Testis (tissue), 5 donors: ENCODE measurements at places on chromosomes 1 and 21. TPM values are rescaled to one million over a fixed set of nuclear protein-coding genes. Genes with fewer than 3 reads are reported as not detected.
A peak's percentile ranks its signal among the peaks of the same experiment; 100 is the strongest.

DNA sequence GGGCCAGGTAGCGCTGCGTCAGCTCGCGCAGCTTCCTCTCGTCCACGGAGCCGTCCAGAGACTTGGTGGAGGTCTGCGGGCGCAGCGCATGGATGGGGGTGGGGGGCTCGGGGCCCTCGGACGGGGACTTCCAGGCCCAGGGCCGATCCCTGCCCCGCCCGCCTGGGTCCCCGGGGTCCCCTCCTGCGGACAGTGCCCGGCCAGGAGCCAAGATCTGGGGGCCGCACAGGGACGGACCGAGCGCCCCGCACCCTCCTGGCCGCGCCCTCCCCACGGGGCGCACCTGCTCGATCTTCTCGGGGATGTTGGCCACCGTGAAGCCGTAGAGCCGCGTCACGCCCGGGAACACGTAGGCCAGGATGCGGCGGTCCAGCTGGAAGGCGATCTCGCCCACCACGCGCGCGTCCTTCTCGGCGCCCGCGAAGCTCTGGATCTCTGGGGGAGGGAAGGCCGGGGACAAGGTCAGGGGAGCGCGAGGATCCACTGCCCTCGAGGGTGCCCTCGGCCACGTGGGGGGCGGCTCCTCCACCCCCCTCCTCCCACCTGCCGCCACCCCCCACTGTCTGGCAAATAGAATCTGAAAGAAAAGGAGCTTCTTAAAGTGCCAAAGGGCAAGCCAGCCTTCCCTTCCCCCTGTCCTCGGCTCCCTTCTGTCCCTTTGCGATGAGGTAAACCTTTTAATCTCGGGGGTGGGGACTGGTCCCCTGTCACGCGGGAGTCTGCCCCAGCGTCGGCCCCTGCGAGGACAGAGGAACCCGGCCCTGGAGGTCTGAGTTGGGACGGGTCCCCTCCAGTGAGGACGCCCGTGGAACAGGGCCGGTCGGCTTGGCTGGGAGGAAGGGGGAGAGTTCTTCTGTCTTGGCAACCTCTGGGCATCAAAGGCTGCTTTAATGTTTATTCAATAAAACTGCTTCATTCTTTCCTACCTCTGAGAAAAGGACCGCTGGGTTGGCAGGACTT lies 6.5 kb upstream of the FTCD start:
- peak; percentile 12 for DNase-seq

DNA sequence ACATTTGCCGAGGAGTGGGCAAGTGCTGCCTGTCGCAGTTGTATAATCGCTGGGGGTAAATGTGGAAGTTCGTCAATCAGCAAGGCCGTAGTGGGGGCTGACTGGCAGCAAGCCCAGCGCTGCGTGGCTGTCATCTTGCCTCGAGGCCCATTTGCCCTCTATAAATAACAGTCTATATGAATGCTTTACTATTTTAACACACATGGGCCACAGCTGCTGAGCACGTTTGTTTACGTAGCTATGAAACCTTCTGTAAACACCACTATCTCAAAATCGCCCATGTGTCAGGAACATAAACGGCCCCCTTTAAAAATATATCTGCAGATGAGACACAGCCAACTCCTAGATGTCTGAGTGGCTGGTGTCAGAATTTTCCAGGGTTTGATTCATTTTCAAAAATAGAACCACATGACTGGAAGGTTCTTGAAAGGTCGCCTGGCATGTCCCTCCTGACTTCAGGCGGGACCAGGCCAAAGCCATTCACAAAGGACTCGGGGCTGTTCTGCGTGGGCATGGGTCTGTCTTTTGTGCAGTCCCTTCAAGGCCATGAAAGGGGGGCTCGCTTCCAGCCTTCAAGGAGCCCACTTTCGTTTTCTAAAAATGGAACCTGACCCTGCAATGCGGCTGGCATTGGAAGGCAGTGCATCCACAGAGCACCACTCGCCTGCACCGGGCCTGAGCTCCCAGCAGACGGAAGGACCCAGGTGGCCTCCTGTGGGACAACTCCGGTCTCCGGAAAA lies 205.5 kb downstream of the KCNJ6 start:
- DNase-seq = no peak

DNA sequence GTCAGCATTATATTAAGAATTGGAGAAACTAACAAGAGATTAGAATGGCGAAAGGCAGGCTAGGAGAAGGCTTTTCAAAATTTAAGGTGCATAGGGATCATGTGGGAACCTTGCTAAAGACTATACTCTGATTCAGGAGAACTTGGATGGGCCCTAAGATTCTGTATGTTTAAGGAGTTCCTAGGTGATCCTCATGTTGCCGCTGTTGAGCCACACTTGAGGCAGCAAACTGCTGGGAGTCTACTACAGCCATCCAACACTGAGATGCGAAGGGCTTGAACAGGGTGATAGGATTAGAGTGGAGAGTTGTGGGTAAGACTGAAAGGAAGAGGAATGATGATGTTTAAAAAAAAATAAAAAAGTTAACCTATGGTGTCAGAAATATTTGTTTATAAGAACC lies 1013.2 kb downstream of the MRPL39 start:
- DNase-seq = no peak

DNA sequence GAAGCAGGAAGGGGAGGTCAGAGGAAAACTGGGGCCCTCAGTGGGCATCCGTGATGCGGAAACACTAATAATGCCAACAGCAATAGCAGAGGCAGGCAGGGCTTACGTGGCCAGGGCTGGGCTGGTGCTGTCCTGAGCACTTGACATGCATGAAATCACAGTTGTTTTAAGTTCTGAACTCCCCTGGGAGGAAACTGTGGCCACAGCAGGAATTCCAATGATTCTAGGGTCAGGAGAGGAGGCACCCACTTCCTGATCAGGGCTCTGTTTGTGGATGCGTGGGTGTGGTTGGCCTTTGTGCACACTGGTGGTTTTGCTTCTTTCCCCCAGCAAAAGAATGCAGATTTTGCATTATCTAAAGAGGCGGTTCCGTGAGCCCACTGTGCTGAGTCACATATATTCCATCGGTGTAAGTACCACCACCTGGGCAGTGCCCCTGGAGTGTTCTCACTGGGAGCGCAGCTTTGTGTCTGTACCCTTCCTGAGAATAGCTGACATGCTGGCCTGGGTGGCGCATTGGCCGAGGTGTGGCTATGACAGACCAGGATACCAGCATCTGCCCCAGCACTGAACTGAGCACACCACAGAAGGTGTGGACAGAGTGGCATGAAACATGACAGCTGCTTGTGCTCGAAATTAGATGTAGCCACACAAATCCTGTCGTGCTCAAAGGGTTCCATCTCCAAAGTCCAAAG lies 71.0 kb downstream of the PDE9A start:
- DNase-seq = no peak

GRCh38 chr1:245336149-245336983 lies 181.6 kb downstream of the KIF26B start:
- no peak for DNase-seq

- no peak for DNase-seq
Measured at GRCh38 chr1:172818841-172819527, 160.1 kb downstream of the FASLG start.

GRCh38 chr1:28592321-28593071 lies 431 bp downstream of the RAB42 start:
- DNase-seq = no peak

GRCh38 chr1:213335084-213335483 lies 284.0 kb downstream of the RPS6KC1 start:
- DNase-seq = no peak

DNA sequence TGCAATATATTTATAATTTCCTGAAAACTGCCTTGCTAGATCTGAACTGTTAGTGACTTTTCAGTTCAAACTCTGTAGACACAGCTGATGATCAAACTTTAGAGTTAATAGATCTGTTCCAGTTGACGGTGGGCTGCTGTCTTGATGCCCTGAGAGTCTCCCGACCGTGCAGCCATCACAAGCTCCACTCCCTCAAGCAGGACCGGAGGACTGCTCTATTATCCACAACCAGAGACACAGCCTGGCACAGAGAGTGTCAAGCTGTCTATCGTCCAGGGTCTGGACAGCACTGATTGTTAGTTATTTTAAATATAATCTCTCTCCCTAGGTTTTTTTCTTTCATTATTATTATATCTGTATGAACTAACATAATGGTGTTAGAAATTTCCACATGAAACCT lies 8.0 kb downstream of the CHODL start:
- peak; percentile 36 for DNase-seq

DNA sequence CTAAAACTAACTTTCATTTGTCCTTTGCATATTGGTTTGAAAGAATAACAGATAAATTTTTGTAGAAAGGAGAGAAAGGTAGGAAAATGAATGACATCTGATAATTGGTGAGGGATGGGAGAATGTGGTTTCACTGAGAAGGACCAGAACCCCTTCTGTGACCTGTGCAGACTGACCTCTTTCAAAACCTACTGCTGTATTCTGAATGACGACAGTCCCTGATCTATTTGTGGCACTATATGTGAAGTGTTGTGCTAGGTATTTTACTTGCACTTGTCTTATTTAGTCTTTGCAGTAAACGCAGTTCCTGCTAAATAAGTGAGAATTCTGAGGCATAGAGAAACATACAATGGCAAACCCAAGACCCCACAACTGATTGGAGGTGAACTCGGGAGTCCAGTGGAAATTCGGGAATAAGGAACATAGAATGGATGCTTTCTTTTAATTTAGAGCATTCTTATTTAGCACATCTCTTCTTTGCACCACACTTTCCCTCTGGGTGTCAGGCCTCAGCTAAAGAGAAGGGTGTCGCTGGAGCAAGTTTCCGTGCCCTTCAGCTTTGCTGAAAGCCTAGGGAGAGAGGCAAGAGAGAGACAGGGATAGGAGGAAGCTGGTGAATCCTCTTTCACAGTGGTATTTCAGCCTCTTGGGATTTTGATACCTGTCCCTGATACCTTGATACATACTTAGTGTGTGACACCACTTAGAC lies 230.2 kb downstream of the PAPPA2 start:
- DNase-seq = no peak

DNA sequence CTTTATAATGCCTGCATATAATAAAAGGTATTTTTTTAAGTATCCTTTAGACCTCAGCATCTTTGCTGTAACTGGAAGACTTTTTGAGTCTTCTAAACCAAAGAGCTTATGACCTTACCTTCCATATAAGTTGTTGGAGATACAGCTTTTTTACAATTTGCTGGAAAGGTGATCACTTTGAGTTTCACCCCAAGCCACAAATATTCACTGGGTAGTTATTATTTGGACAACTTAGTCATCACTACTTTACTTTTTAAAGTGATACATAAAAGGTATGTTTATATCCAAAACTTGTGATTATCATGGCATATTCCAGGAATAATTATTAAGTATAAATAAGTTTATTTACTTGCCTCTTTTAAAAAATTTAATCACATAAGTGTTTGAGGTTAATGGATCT lies 246.7 kb upstream of the NRIP1 start:
- no peak for DNase-seq

DNA sequence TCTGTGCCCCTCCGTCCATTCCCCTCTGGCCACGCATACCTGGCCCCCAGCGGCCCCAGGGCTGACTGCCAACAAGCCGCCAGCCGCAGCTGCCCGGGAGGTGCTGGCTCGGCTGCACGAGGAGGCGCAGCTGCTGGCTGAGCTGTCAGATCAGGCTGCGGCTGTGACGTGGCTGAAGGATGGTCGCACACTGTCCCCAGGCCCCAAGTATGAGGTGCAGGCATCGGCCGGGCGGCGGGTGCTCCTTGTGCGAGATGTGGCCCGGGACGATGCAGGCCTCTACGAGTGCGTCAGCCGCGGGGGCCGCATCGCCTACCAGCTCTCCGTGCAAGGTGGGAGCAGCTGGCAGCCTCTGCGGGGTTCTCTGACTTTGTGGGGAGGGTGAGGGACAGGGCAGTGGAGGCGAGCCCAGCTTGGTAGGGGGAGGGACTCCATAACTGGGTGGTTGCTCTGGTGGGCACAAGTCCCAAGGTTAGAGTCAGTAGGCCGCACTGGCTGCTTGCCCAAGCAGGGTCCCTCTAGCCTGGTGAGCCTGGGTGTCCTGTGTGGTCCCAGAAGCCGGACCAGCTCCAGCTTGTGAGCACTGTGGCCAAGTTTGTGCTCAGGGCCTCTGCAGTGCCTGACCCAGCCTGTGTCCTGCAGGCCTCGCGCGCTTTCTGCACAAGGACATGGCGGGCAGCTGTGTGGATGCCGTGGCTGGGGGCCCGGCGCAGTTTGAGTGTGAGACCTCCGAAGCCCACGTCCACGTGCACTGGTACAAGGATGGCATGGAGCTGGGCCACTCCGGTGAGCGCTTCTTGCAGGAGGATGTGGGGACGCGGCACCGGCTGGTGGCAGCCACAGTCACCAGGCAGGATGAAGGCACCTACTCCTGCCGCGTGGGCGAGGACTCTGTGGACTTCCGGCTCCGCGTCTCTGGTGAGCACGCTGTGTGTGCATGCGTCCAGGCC lies 8.8 kb downstream of the OBSCN start:
- no peak for DNase-seq

GRCh38 chr1:238960071-238960470 lies 426.3 kb upstream of the CHRM3 start:
- DNase-seq = peak; percentile 58

DNA sequence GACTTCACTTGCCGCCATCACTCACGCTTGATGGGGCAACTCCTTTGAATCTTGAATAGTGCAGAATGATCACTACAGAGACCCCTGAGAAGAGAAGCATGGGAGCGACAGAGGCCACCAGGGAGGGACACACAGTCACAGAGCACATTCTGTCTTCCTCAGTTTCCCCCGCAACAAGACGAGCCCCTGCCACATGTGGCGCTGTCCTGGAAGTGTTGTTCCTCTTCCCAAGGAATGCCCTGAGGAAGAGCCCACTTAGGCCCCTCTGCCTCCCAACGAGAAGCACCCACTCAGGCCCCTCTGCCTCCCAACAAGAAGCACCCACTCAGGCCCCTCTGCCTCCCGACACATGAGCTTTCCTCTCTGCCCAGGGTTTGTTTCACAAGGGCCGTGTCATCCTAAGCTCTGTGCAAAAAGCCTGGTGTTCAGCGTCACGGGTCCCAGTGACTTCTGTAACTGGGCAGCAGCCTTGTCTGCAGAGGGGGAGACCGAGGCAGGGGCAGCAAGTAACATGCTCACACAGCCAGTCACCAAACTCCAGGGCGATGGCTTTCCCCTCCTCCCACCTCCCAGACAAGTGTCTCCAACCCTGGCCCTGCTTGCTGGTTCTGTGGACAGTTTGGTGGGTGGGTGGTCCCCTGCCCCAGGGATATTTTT lies 19.8 kb downstream of the SLC37A1 start:
- DNase-seq = no peak

GRCh38 chr1:184417916-184418315 lies 31.1 kb downstream of the C1orf21 start:
- no peak for DNase-seq

GRCh38 chr1:156676820-156677615 lies at the start of gene NES:
TSS of gene NES (minus strand) at chr1:156677407. CDS start at chr1:156677264, 143 bp downstream.
- peak; percentile 79 for DNase-seq

- DNase-seq = peak; percentile 41
Measured at GRCh38 chr1:9753121-9753531, 70.6 kb downstream of the CLSTN1 start.

- no peak for DNase-seq
Measured at GRCh38 chr1:233224311-233224710, 71.2 kb downstream of the PCNX2 start.

PLEKHO1 gene
- 283 TPM for polyA plus RNA-seq

WNT9A gene
- polyA plus RNA-seq = 3.1 TPM

ASB17 gene
- polyA plus RNA-seq = 78.7 TPM

USP1 gene
- polyA plus RNA-seq = 43.5 TPM

F3 gene
- polyA plus RNA-seq = 51.6 TPM

GBP4 gene
- 12.3 TPM for polyA plus RNA-seq

TEDDM1 gene
- polyA plus RNA-seq = not detected

C1orf226 gene
- 6.5 TPM for polyA plus RNA-seq

KCNJ15 gene
- polyA plus RNA-seq = 13.0 TPM

SERBP1 gene
- polyA plus RNA-seq = 237 TPM

ASCL5 gene
- polyA plus RNA-seq = not detected

ANXA9 gene
- 5.7 TPM for polyA plus RNA-seq
